ENCODE measurements at places on chromosomes 3 and 15.

GRCh38 chr3:71903112-71903495, 118.2 kb upstream of the PROK2 start:
- no peak for DNase-seq

GRCh38 chr3:135539854-135540253, 425.7 kb upstream of the PPP2R3A start:
- no peak for DNase-seq

GRCh38 chr3:46546896-46547440, 19.1 kb downstream of the LRRC2 start:
- DNase-seq: no peak

DNA sequence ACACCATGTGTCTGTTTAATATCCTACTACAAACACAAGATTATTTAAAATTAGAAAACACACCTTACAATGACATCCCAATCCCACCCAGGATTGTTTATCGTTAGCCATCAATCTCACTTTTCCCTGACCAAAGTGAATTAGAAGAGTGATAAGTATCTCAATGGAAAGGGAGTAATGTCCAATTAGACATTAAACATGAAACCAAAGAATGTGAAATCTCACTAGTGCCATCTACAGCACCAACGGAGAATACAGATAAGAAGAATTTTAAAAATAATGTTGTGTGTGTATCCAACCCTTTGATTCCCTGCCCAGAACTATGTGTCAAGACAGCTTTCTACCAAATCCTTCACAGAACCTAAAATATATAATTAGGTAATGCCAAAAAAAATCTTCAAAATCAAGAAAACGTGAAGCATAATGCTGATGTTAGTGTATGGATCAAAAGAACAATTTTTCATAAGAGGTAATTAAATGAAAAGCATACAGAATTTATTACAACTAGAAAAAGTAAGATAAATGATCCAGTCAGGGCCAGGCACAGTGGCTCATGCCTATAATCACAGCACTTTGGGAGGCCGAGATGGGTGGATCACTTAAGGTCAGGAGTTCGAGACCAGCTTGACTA, 64.2 kb downstream of the SCAPER start:
- DNase-seq: no peak

GRCh38 chr15:84766461-84767035, 18.2 kb downstream of the ZNF592 start:
- no peak for DNase-seq

GRCh38 chr3:160576621-160577020, 11.2 kb upstream of the KPNA4 start:
- no peak for DNase-seq

DNA sequence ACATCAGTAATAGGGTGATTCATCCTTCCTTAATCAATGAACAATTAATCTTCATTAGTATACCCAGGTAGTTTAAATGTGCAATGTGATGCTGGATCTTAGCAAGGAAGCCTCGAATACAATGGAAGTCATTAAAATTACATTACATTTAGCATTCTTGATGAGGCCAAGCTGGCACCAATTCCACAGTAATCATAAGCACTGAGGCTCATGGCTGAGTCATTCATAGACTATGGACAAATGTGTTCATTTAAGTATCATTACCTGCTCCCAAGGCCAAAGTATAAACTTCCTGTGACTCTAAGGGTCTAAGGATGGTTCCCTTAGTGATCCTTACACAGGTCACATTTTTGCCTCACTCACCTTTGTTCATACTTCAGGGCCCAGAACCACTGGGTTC, 266.4 kb upstream of the CDIN1 start:
- no peak for DNase-seq

GRCh38 chr3:174651951-174652350, 207.2 kb upstream of the NAALADL2 start:
- DNase-seq: no peak
